ENCODE measurements at places on chromosomes 11 and 22.

- no peak for DNase-seq
Measured at GRCh38 chr11:104275992-104276391, 112.0 kb upstream of the PDGFD start.

GRCh38 chr11:78256962-78257361, 68.2 kb downstream of the USP35 start:
- peak; percentile 24 for DNase-seq

GRCh38 chr22:39600491-39601179, 30.1 kb downstream of the CACNA1I start:
- no peak for DNase-seq

DNA sequence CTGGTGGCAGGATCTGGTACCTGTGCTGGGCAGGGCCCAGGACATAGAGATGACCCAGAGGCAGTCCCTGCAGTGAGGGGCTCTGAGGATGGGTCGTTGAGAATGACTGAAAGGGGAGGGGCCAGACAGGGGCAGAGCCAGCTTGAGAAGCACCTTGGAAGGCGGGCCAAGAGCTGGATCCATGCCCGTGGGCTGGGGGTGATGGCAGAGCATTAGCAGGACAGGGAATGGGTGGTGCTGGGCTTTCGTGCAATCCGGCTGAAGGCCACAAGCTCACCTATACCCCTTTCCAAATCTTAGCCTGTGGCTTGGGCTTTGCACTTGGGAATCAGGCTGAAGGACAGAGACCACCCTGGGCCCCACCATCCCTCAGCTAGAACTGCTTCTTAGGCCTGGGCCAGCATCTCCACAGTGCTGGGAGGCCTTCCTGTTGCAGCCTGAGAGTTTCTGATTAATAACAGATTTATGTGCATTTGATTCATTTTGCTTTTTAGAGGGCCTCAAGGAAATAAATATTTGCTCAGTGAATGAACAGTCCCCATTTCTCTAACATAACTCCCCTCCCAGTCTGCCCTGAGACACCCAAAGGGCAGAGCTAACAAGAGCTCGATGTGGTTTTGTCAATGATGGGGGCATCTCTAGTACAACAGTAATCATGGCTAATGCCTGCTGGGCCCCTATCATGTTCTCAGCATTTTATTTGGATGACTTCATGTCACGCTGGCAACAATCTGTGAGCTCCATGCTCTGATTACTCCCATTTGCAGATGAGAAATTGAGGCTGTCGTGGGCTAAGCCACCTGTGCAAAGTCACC, 39.3 kb downstream of the RIBC2 start:
- no peak for DNase-seq

- DNase-seq: no peak
Measured at GRCh38 chr22:32364210-32364609, 6.5 kb downstream of the RFPL3 start.
